ENCODE measurements at places on chromosomes 3 and 15.

- no peak for DNase-seq
These were observed 108.4 kb downstream of the PTPRG start for GRCh38 chr3:61669668-61670299.

DNA sequence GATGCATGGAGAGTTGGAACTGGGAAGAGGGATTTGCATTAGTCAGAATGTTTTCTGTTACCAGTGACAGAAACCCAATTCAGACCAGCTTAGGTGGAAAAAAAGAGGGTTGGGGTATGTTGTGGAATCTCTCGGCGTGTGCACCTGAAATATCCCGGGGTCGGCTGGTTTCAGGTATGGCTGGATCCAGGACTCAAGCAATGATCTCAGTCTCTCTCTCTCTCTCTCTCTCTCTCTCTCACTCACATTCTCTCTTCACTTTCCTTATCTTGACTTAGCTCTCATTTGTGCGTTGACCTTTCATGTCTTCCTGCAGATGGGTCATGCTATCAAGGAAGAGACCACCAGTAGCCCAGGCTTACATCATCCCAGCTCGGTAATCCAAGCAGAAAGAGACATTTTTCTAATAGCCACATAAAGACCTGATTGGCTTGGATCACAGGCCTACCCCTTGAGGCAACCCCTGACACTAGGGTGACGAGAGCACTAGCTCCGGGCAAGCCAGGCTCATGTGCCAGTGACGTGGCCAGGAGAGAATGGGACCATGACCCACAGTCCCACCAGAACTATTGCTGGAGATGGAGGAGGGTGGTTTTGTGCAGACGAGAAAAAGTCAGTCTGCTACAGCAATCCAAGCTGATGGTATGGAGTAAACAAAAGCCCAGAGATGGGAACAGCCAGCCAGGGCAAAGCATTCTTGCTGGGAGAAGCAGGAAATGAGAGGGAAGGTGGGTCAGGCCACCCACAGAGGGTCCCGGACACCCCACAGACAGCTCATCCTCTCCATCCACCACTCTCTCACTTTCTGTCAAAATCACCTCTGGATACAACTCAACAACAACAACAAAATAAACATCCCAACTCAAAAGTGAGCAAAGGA is 91.7 kb downstream of the CHSY1 start:
- DNase-seq: no peak

GRCh38 chr15:93825682-93826081 is 405.7 kb upstream of the MCTP2 start:
- no peak for DNase-seq

DNA sequence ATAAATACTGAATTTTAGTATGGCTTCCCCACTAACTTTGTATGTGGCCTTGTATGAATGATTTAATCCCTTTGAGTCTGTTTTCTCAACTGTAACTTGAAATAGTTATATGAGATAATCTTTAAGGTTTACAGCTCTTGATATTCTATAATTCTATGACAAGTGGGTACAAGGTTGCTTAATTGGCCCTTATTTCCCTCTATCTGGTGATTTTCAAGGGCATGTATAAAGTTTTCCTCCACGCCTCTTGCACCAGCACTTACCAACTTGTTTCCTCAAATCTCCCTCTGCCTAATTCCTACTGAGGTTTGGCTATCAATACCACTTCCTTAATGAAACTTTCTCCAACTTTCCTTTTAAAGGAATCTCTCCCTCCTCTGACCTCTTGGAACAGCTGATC is 112.9 kb downstream of the ISL2 start:
- no peak for DNase-seq

DNA sequence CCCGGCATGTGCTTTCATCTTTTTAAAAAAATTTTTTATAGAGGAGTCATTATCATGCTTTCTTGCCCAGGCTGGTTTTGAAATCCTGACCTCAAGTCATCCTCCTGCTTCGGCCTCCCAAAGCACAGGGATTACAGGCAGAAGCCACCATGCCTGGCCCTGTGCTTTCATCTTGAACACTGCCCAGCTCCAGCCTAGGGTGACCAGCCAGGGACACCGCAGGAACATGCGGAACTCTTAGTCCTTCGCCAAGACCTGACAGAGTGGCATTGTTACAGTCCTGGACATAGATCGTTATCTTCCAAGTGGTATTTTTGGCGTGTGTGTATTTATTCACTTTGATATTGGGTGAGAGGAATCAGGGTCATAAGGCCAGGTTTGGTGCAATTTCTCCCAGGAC is 7.9 kb upstream of the FURIN start:
- DNase-seq: no peak

DNA sequence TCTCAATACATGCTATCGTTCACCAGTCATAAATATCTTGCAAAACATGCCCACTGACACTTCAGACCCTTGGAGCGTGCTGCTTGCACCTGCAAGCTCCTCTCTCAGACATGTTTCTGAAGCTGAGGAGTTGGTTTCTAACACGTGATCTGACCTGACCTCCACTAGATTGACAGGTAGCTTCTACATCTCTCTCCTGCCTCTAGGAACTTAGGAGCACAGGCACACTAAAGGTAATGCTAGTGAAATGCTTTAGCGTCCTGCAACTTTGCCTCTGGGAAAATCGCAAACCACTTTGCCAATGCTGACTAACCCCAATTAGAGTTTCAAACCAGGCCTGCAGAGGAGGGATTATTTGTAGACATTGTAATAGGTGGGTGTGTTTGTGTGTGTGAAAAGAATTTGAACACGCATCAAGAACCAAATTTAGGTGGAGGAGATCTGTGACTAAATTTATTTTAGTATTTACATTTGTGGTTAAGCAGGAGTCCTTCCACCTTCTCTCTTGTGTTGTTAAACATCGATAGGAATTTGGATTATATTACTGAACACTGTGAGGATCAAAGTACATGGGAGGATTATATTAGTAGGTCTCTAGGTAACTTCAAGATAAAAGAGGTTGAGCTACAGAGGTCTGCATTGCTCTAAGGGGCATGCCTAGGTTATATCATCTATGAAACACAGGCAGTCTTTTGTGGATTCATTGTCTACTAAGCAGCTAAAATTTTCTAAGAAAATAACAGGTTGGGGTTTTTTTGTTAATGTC is 86.7 kb upstream of the ZBED2 start:
- no peak for DNase-seq

- no peak for DNase-seq
These were observed 888.2 kb downstream of the CADM2 start for GRCh38 chr3:85846940-85847339.

GRCh38 chr3:139105154-139105702 is 60.5 kb upstream of the PRR23C start:
- DNase-seq: no peak

- DNase-seq: no peak
These were observed 48.1 kb downstream of the SH3BP5 start for GRCh38 chr3:15284121-15284889.

- no peak for DNase-seq
These were observed 117.4 kb upstream of the ZBED2 start for GRCh38 chr3:111712294-111713167.

GRCh38 chr3:116716490-116716889 is 6.9 kb downstream of the TUSC7 start:
- DNase-seq: no peak

DNA sequence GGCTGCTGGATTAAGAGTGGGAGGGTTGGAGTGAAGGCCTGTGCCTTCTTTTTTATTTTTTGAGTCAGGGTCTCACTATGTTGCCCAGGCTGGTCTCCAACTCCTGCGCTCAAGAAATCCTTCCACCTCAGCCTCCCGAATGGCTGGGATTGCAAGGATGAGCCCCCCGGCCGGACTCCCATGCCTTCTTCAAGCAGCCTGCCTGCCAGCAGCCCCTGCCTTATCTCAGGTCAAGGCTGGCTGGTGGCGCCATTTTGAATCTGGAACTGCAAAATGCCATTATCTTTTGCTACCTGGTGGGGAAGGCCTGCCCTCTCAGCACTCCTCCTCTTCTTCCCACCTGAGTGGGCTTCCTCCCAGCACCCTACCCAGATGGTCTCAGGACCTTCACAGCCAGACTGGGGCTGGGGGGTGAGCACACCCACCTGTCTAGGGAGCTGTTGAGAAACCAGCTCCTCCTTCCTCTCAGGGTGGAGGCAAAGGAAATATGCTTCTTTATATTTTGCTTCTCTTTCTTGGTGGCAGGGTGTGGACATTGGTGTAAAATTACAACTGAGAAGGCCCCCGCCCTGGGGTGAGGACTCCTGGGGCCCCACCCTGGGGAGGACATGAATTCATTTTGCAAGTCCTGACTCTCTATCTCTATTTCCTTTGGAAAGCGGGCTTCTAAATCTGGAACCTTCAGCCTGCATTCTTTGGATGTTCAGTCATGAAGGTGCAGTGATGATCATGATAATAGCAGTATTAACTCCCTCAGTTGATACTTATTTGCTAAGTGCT is 7.7 kb upstream of the FLNB start:
- DNase-seq: no peak

DNA sequence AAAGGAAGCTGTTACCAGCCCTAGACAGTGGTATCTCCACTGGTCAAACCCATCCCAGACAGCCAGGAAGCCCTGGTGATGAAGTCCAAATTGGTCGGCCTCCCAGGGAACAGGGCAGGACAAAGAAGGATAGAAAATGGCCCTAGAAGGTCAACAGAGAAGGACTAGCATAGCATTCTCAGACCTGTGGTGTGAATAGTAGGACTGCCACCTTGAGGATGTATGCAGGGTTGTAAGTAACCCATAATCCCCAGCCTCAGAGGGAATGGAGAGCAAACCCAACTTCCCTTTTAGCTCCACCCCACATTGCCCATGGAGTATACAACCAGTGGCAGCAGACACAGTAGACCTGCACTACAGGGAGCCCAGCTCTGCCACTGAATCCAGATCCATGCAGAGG is 68.6 kb upstream of the EIF1B start:
- no peak for DNase-seq

GRCh38 chr15:62643572-62643971 is 399.0 kb upstream of the TPM1 start:
- DNase-seq: no peak

GRCh38 chr15:66635817-66636216 is 66.2 kb upstream of the SMAD6 start:
- DNase-seq: no peak

DNA sequence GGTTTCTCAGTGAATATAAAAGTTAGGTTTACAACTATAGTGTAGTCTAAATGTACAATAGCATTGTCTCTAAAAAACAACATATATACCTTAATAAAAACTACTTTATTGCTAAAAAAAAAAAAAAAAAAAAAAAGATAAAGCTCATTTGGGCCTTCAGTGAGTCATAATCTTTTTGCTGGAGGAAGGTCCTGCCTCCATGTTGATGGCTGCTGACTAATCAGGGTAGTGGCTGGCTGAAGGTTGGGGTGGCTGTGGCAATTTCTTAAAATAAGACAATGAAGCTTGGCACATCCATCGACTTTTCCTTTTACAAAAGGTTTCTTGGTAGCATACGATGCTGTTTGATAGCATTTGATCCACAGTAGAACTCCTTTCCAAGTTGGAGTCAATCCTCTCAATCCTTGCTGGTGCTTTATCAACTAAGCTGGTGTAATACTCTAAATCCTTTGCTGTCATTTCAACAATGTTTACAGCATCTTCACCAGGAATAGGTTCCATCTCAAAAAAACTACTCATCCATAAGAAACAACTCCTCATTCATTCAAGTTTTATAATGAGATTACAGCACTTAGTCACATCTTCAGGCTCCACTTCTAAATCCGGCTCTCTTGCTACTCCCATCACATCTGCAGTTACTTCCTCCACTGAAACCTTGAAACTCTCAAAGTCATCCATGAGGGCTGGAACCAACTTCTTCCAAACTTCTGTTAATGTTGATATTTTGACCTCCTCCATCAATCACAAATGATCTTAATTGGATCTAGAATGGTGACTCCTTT is 13.3 kb downstream of the ZNF280D start:
- DNase-seq: no peak

DNA sequence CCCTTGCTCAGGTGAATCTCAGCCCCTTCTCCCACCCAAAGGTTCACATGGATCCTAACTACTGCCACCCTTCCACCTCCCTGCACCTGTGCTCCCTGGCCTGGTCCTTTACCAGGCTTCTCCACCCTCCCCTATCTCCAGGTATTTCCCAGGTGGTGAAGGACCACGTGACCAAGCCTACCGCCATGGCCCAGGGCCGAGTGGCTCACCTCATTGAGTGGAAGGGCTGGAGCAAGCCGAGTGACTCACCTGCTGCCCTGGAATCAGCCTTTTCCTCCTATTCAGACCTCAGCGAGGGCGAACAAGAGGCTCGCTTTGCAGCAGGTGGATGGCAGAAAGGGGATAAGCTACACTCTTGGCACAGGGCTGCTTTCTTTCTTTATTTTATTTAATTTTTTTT is 4.5 kb downstream of the FAM131A start:
- no peak for DNase-seq

GRCh38 chr3:98325055-98325454 is 28.6 kb upstream of the OR5K4 start:
- no peak for DNase-seq

DNA sequence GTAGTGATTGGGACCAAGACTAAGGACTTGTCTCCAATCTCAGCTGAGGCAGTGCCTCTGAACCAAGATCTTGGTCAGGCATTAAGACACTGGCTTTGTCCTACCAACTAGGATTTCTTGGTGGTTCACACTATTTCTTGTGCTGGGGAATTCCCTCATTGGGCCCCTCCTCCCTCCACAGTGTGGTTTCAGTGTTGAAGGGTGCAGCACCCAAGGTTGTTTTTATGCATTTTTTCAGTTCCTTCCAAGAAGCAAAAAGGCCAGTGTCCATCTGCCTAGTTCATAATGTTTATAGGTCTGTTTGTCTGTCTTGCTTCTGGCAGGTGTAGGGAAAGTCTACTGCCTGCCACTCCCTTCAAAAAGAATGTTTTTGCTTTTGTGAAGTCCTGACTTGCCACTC is 10.6 kb upstream of the ITPKA start:
- no peak for DNase-seq

GRCh38 chr3:167650459-167650858 is 3.3 kb downstream of the WDR49 start:
- no peak for DNase-seq

DNA sequence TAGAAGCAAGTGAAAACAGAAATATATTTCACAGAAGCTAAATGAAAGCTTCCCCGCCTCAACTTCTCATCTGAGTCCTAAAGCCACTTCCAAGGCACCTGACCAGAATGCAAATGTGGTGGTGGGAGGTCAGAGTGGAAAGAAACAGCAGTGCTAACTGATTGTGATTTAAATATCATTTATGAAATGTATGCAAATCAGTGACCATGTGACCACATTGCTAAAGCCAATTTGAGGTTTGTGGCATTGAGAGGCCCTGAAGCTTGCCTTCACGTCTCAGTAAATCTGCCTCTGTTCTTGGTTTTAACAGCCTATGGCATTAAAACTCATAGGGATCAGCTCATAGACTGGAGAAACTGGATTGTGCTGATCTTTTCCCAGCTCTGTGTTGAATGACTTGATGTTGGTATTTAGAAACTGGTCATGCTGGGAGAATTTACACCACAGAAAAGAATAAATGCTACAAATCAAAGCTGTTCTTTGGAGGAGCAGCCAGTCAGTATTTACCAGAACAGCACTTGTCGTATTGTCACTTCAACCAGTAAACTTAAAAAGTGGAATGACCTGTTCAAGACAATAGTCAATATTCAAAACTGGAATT is 481.4 kb upstream of the ALCAM start:
- DNase-seq: no peak

- no peak for DNase-seq
These were observed 617.4 kb downstream of the CADM2 start for GRCh38 chr3:85576091-85576690.

- DNase-seq: no peak
These were observed 429 bp upstream of the C3orf80 start for GRCh38 chr3:160224811-160225175.

Data from stimulated activated CD8-positive, alpha-beta memory T cell treated with anti-CD3 and anti-CD28 coated beads, Interleukin-7, amount 100 ng/mL, for 1 hour (primary cell).